MCF 10A (cell line): ENCODE measurements at places on chromosomes 1 and 21. TPM values are rescaled to one million over a fixed set of nuclear protein-coding genes. Genes with fewer than 3 reads are reported as not detected.

Gene MYOC
- total RNA-seq: not detected in 2 replicates

Gene HSPA6
- total RNA-seq: 0.28 and 0.52 TPM in 2 replicates

Gene KCNJ9
- total RNA-seq: 0.07 TPM in 1 of 2 replicates, not detected in the other

Gene KCNK1
- 24.3 and 41.3 TPM in 2 replicates for total RNA-seq

Gene VPS13D
- 36.5 and 39.3 TPM in 2 replicates for total RNA-seq

Gene BRINP2
- not detected in 2 replicates for total RNA-seq

Gene PROX1
- 0.61 TPM in 2 replicates for total RNA-seq

Gene OR2M3
- total RNA-seq: not detected in 2 replicates

Gene UTS2
- total RNA-seq: not detected in 2 replicates

Gene DNALI1
- total RNA-seq: not detected in 2 replicates

Gene FLG2
- total RNA-seq: not detected in 2 replicates

Gene CLCA1
- total RNA-seq: not detected in 2 replicates

Gene CA14
- 0.26 TPM in 1 of 2 replicates, not detected in the other for total RNA-seq

Gene KCNA3
- not detected in 2 replicates for total RNA-seq

Gene CDA
- total RNA-seq: not detected in 2 replicates

Gene NLRP3
- total RNA-seq: 0.16 and 0.42 TPM in 2 replicates
